ENCODE measurements at places on chromosomes 4 and X.

GRCh38 chr4:185958094-185958747 lies 110.7 kb upstream of the TLR3 start:
- DNase-seq = no peak

GRCh38 chr4:108840426-108840975 lies 77.6 kb upstream of the ETNPPL start:
- DNase-seq = no peak

GRCh38 chrX:80423744-80424143 lies 3.5 kb downstream of the TENT5D start:
- DNase-seq = no peak

GRCh38 chrX:20128670-20129069 lies 12.0 kb upstream of the MAP7D2 start:
- DNase-seq = no peak
